ENCODE measurements at places on chromosomes 7 and 10.
A peak's percentile ranks its signal among the peaks of the same experiment; 100 is the strongest.

DNA sequence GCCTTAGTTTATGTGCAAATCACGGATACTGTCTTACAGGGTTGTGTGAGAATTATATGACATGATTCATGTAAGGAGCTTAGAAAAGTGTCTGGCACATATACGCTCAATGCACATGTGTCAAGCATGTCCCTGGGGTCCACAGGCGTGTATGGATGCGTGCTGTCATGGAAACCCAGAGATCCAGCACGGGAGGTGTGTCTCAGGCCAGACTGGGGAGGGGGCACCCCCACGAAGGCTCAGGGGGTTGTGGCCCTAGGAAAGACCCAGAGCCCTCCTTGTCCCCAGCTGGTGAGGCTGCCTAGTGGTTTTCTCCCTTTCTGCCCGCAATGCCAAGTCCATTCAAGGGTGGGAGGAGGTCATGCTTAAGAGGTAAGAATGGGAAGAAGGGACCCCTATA, 9.1 kb downstream of the BTBD16 start:
- no peak for DNase-seq

- DNase-seq, result peak; percentile 96
These were observed 155.5 kb upstream of the LYZL2 start for GRCh38 chr10:30784897-30785605.

DNA sequence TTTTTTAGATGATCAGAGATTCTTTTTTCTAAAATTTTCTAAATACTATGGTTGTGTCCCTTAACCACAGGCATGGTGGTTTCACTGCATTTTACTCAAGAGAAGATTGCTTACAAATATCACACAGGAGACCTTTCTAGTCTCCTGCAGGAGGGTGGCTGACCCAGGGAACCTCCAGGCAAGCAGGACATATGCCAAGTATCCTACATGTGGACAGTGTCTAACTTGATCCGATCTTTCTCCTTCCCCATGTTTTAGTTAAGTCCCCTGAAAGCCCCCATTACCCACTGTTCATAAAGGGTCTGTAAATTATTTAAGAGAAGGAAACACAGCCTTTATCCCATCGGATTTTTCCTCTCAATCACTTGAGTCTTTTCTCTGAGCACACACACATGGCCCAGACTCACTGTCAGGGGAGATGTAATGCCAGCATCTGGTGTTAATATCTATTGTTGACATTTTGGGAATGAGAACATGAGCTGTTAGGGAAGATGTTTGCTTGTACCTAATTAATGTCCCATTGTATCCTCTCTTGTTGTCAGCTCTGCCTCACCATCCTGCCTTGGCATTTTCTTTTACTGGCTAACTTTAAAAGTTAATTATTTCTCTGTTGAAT, 755.2 kb downstream of the AUTS2 start:
- no peak for DNase-seq

DNA sequence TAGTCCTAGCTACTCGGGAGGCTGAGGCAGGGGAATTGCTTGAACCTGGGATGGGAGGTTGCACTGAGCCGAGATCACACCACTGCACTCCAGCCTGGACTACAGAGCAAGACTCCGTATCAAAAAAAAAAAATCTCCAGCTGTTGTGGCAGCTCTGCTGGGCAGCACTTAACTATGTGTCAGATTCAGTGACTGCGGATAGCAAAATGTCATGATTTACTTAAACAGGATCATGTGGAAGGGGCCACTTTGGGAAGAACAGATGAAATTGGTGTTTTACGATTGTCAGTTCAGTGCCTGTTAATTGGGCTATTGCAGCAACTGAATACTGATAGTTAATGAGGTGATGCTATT, 15.3 kb downstream of the OGDH start:
- DNase-seq, result no peak

- peak; percentile 13 for DNase-seq
These were observed 86.5 kb downstream of the DKK1 start for GRCh38 chr10:52400562-52400961.

- no peak for DNase-seq
These were observed 89.1 kb downstream of the COL28A1 start for GRCh38 chr7:7446616-7447015.

Data from myocyte (in vitro differentiated cells).